ENCODE measurements at places on chromosomes 5 and 9.

DNA sequence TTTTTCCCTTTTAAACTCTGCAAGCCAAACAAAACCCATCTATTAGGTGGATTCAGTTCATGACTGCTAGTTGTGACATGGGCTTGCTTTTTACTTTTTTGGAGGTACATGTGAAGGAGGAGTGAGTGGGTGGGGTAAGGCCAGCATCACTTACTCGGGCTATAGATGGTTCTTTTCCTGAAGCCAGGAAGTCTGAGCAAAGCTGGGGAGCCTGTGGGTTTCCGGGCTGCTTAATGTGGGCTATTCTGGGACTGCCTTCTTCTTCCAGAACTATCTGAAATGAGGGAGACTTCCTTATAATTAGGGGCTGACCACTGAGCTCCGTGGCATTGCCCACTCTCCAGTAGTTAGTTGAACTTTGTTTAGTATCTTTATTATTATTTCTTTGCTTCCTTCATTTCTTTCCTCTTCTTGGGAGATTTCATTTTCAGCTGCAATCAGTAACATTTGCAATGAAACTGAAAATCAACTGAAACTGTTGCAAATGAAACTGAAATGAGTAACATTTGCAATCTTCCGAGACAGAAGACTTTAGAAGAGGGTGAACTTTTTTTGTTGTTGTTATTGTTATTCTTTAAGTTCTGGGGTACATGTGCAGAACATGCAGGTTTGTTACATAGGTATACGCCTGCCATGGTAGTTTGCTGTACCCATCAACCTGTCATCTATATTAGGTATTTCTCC lies 204.9 kb downstream of the LRRC70 start:
- DNase-seq = no peak

DNA sequence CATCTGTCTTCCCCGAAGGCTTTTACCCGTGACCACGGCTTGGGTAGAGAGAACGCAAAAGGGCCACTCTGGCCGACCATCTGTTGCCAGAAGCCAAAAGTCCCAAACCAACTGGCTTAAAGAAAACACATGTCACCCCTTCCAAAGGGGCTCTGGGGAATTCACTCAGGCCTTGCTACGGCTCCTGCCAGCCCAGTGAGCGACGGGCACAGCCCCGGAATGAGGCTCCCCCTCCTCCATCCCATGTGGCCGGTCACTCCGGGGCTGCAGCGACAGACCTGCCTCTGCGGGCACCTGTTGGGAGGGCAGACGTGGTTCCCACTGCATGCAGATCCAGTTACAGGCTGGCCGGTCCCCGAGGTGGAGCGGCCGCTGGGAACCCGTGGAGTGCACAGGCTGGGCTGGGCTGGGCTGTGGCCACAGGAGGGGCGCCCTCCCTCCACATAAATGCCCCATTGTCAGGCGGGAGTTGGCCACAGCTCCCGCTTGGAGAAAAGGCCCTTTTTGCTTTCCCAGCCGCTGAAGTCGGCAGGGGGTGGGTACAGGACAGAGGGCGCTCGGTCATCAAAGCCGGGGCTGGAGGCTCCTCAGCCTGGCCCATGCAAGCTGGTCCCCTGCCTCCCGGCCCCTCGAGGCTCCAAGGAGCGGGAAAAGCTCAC lies 19.9 kb downstream of the NOTCH1 start:
- DNase-seq = no peak

GRCh38 chr5:91219803-91220371 lies 163.2 kb downstream of the ARRDC3 start:
- DNase-seq = no peak

- DNase-seq = no peak
Measured at GRCh38 chr9:71242081-71242480, 120.7 kb upstream of the TRPM3 start.

DNA sequence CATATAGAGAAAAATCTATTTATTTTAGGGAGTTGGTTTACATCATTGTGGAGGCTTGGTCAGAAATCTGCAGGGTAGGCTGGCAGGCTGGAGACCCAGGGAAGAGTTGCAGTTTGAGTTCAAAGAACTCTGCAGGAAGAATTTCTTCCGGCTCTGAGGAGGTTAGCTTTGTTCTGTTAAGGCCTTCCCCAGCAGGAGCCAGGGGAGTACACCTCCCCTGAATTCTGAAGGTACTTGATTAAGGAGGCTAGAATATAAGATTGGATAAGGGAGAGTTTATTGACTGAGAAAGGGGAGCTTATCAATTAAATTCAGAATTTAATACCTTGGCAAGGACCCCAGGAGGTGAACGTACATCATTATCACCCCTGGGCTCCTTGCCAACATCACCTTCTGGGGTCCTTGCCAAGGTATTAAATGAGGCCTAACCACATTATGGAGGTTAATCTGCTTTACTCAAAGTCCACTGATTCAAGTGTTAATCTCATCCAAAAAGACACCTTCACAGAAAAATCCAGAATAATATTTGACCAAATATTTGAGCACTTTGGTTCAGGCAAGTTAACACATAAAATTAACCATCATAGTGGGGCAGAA lies 351.7 kb downstream of the CWC27 start:
- DNase-seq = no peak

GRCh38 chr5:87354496-87354895 lies 58.2 kb downstream of the CCNH start:
- no peak for DNase-seq

DNA sequence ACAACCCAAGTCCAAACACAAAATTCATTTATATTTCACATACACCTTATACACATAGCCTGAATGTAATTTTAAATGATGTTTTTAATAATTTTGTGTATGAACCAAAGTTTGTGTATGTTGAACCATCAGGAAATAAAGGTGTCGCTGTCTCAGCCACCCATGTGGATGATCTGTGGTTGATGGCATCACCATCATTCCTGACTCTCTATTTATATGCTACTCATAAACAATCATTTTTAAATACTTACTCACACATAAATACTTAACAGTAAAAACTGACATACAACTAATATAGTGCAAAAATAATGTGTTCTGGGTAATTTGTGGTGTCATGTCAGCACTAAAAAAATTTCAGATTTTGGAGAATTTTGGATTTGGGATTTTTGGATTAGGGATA lies 38.4 kb downstream of the SMC5 start:
- no peak for DNase-seq

- no peak for DNase-seq
Measured at GRCh38 chr5:65730910-65731309, 8.9 kb downstream of the NLN start.

GRCh38 chr9:88852794-88853193 lies 138.5 kb upstream of the S1PR3 start:
- no peak for DNase-seq

- no peak for DNase-seq
Measured at GRCh38 chr9:8835291-8835690, 1035.7 kb upstream of the DMAC1 start.

GRCh38 chr9:76321195-76321828 lies 72.9 kb downstream of the RFK start:
- DNase-seq = no peak

DNA sequence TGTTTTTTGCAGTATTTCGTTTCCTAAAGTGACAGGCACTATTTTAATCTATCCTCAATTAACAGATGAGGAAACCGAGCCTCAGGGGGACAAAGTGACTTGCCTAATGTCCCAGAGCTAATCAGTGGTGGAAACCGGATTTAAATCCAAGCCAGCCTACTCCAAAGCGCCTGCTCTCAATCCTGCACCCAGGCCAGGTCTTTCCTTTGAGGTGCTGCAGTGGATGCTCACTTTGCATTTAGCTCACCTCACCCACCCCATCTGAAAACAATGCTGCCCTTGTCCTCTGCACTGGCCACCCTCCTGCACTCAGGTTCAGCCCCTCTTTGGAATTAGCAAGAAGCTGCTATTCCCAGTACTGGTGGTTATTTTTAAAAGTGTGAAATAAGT lies 16.0 kb downstream of the ANGPTL2 start:
- DNase-seq = no peak

DNA sequence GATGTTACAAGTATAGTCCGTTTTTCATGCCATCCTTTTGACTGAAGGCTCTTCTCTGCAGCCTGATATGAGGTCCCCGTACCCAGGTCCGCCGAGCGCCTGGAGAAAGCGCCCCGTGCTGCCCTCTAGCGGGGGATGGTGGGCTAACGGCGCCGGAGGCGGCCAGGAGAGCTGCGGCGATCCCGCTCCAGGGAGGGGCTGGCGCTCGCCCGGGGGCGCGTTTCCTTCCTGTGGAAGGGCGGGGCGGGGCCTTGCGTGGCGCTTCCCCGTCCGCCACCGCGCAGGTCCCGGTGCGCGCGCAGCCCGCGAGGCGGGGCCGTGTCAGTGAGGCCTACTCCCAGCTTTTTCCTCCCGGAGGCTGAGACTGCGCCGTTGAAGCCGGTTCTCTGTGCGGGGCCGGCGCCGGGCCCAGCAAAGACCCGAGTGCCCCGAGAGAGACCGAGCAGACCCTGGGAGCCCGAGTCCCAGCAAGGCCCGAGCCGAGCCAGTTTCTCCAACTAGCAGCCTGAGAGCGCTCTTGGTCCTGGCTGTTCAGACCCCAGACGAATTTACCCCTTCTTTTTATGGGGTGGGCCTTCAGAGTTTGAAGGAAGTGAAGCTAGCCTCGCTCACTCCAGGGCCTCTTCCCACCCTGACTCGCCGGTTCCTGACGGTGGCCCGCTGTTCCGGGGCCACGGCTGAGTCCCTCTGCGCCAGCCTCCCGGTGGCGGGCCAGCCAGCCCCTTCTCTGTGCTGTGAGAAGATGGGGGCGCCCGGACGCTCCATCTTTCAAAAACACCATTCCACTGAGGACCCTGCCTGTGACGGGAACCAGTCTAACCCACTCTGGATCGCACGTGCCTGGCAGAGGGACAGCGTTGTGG lies 9.7 kb upstream of the PHF2 start:
- DNase-seq = peak; percentile 97

Measured in coronary artery (tissue), 2 donors.